ENCODE measurements at places on chromosomes 4 and X.
A peak's percentile ranks its signal among the peaks of the same experiment; 100 is the strongest.

DNA sequence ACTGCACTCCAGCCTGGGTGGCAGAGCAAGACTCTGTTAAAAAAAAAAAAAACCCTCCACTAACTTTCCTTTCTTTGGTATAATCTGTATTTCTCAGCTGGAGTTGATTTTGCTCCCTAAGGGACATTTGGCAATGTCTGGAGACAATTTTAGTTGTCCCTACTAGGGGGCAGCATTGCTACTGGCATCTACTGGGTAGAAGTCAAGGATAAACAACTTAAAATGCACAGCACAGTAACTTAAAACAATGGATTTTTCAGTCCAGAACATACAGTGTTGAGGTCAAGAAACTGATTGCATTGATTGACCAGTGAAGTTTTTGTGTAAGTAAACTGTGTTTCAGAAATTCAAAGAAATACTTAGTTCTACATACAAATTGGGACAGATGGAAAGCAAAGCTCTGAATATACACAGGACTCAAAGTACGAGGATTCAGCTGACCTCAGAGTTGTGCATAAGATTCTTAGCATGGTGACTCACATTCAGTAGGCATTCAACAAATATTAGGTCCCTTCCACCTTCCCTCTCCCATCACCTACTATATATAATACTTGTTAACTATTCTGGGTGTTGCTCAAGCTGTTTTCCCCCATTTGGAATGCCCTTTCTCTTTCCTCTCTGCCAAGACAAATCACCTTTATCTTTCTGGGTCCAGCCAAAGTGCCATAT is 8.8 kb downstream of the DDX53 start:
- DNase-seq = peak; percentile 62

DNA sequence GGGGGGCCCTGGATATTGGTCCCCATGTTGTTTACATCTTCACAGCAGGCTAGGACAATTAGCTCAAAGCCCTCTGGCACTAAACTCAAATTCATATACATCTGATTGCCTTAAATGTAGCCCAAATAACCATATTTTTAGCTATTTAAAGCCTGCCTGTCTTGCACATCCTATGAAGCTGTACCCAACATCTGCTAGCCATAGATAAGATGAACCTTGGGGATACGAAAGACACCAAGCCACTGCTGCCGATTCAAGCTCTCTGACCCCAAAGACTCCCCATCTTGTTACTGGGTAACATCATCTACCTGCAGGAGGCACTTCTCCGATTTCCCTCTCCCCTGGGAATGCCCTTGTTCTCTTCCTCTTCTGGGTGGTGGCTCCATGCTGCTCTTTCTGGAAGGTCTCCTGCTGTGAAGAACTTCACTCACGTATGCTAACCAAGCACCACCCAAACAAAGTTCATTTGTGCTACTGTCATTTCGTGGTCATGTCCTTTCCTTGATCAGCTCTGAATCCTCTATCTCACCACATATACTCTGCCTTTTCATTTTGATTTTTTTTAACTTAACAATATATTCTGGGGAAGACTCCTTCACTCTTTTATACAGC is 107.7 kb upstream of the ATXN3L start:
- no peak for DNase-seq

DNA sequence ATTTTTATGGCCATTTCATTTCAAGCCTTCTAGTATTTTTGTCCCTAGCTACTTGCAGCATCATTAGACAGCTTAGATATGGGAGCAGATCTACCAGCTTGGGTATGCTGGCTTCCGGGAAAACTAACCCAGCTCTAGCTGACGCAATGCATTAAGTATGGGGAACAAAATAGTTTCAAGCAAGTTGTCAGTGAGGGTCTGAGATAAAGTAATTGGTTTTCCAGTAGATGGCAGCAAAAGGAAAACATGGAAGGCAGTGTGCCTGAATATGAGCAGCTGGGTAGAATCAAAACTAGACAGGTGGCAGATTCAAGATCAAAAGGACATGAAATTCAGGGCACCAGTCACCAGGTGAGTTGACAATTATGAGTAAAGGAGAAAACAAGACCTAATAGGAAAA is 340.9 kb upstream of the CTSO start:
- DNase-seq = peak; percentile 88

GRCh38 chr4:1060621-1061020 is 49.2 kb downstream of the FGFRL1 start:
- DNase-seq = no peak

- DNase-seq = no peak
Measured at GRCh38 chrX:8639949-8640475, 91.9 kb downstream of the ANOS1 start.

GRCh38 chr4:46211406-46211805 is 87.6 kb upstream of the GABRG1 start:
- DNase-seq = no peak

GRCh38 chrX:44216171-44216570 is 127.3 kb downstream of the EFHC2 start:
- no peak for DNase-seq

DNA sequence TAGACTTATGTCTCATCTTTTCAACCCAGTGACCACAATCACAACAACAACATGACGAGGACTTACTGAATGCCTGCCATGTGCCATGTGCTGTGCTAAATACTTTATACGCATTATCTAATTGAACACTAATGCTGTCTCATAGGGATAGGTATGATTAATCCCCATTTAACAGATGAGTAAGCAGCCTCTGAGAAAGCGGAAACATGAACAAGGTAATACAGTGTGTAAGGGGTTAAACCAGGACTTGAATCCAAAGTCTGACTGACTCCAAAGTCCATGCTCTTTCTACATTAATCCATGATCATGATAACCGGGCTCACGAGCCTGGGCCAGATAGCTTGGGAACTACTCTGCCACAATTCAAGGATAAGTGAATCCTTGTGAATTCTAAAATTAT is 105.3 kb upstream of the MBNL3 start:
- no peak for DNase-seq

DNA sequence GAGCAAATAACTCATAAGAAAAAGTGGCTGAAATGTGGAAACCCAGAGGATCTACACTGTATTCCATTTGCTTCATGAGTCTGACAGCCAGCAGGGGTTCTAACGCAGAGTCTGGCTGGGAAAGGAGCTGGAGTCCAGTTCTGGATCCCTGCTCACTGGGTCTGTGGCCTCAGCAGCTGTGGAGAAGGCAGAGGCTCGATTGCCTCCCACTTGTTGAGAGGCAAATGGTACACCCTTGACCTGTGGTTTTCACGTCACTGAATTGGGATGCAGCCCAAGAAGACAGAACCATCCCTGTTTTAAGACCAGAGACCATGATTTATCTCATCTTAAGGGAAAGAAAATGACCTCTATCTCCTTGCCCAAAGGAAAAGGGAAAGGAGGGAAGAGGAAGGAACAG is 147.0 kb upstream of the NOCT start:
- DNase-seq = no peak

- no peak for DNase-seq
Measured at GRCh38 chrX:24355095-24355494, 5.3 kb upstream of the SUPT20HL1 start.
